ENCODE measurements at places on chromosomes 5 and 9.

DNA sequence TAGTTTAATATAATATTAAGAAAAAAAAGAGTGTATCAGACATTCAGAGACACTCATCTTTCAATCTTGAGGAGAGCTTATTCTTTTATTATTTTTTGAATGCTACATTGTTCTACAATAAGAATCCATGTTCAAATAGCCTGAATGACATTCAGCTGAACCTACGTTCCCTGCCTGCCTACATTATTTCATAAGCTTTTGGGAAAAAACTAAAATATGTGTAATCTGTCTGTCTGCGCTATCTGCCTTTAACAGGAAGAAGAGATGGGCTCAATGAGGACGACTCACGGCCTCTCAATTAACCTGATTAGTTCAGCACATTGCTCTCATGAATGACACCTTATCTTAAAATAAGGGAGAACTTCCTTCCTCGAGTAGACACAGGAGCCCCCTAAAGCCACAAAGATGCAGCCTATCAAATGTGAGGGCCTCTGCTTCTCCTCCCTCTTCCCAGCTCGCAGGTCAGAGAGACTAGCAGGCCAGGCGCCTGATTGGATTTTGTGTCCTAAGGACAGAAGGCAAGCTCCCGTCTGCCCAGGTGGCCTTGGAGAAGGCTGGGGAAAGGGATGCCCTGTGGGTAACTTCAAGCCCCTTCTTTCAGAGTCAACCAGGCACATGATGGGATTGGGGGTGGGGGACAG, 37.8 kb downstream of the EBF1 start:
- DNase-seq: no peak

DNA sequence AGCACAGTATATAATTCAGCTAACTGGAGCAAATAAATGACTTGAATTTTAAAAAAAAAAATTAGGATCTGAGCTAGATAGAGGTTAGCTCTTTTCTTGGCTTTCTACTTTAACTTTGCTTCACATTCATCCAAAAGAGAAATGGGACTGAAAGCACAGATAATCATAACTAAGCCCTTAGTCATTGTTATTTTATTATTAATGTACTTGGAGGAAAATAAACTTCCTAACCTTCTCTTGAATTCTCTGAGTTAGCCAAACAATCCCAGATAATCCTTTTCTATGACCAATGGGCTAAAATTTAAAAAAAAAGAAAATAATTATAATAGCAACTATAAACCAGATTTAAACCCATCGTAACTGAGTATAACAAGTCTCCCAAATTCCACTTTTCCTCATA, 57.6 kb upstream of the RASA1 start:
- no peak for DNase-seq

DNA sequence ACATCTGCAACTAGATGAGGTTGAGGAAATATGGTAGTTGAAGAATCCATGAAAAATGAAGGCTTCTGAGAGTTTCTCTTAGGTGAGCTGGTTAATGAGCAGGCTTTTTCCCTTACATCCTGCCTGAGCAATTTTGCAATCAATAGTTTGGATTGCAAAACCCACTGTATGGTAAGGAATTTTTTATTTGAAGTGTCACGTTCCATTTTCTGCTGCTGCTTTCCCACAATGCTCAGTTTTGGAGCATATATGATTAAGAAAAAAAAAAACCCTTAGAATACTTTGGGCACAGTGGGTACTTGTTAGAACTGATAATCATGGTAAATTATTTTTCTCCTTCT, 144.2 kb downstream of the PCSK1 start:
- no peak for DNase-seq

- no peak for DNase-seq
These were observed 64.7 kb downstream of the FRMD3 start for GRCh38 chr9:83473488-83473971.

DNA sequence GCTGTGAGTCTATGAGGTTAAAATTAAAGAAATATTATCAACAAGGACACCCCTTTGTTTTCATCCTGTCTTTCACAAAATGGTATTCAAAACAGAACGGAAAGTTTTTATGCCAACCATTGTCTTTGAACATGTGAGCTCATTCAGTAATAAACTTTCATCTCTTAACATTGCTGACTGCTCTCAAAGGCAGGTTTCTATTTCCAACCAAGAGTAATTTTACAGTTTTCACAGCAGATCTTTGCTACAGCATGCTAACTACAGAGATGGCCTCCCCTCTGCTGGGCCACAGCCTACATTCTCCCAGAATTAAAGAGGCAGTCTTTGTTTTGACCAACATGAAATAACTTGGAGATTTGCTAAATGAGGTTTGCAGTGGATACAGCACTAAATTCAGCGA, 101.5 kb downstream of the DMRT2 start:
- no peak for DNase-seq

- no peak for DNase-seq
These were observed 577 bp downstream of the RNF145 start for GRCh38 chr5:159208514-159209437.

DNA sequence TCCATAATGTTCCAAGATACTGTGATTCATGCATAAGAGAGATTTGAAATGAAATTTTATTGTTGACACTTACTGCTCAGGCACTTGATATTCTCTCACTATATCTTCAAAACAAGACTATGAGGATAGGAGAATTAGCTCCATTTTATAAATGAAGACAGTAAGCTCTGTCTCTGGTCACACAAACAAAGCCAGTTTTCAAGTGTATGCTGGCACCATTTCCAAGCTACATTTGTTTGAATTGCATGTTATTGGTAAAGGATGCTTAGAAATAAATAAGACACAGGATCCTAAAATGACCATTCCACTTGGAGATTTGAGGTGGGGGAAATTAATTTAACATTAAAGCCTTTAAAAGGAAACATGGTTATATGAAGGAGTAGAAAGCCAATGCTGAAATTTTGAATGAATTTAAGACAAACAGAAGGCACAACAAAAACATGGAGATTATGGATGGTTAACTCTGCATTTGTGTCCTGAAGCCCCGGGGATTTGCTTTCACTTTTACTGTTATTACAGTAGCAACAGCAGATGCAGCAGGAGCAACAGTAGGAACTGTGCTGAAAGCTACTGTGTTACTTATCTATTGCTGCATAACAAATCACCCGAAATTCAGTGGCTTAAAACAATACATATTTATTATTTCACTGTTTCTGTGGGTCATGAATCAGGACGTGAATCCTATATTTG, 79.7 kb upstream of the ASTN2 start:
- DNase-seq: no peak

- DNase-seq: no peak
These were observed 4.0 kb downstream of the MFAP3 start for GRCh38 chr5:154042766-154043165.

- peak; percentile 73 for DNase-seq
These were observed 24.1 kb upstream of the WNK2 start for GRCh38 chr9:93159601-93160471.

GRCh38 chr5:102638912-102639652, 116.0 kb upstream of the PAM start:
- no peak for DNase-seq

GRCh38 chr5:4511996-4512656, 628.0 kb upstream of the ADAMTS16 start:
- peak; percentile 19 for DNase-seq

GRCh38 chr9:99594056-99594780, 227.5 kb upstream of the NR4A3 start:
- DNase-seq: no peak

GRCh38 chr5:149745943-149746324, 15.8 kb downstream of the PPARGC1B start:
- DNase-seq: no peak

- DNase-seq: no peak
These were observed 81.2 kb downstream of the CRB2 start for GRCh38 chr9:123437201-123437600.

GRCh38 chr9:136625101-136626065, 37.3 kb upstream of the EGFL7 start:
- peak; percentile 34 for DNase-seq

- DNase-seq: no peak
These were observed 18.1 kb downstream of the PTCH1 start for GRCh38 chr9:95498641-95499040.

- DNase-seq: no peak
These were observed 15.1 kb downstream of the RASGEF1C start for GRCh38 chr5:180193749-180194375.

GRCh38 chr5:109674596-109674995, 15.1 kb upstream of the MAN2A1 start:
- no peak for DNase-seq

- DNase-seq: no peak
These were observed 9.0 kb downstream of the GPSM1 start for GRCh38 chr9:136336156-136336870.

DNA sequence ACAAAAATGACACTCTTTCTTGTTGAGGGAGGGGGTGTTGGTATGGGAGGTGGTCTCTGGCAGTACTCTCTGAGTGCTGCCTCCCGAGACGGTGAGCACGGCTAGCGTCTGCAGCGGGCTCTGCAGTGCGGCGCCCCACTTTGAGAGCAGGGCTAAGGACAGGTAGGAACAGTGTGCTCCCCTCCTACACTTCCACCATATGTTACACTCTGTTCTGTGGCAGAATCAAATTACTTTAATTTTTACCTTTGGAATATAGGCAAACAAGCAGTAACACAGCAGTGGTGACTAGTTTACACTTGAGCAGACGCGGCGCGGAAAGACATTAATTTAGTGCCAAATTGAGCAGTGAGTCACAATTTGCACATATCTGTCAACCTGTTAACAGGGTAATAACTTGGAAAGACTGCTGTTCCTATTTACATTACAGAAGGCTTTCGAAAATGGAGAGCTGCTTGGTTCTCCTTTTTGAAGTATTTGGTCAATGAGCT, 136.3 kb downstream of the MED27 start:
- DNase-seq: no peak

DNA sequence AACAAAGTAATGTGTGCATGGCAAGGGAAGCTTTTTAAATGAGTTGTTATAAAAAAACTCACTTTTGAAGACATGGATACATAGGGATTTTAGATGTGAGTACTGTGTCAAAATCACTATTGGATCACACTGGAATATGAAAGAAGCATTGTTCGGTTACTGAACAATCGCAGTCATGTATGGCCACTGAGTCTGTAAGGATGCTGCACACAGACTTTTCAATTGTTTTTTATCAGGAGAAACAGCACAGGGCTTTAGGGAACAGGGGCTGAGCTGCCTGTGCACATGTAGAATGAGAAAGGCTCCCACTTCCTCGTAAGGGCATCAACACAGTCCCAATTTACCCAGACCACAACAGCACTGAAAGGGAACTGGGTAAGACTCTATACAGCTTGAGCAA, 1333.9 kb upstream of the DMAC1 start:
- peak; percentile 26 for DNase-seq

DNA sequence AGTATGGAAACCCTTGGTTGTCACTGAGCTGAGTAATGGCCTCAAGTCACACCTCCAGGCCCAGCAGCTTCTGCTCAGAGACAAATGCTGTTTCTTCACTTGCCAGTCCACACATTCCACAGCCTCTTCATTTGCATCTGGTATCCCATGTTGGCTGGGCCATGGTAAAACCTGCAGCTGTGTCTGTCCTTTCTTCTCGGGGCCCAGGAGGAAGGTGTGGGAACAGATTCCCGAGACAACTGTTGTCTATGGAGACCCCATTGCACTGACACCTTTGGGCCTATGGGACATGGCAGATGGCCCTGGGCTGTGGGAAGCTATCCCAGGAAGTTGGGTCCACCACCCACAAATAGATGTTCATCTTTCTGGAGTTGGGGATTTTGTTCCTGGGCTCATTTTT, 85.1 kb downstream of the MACROH2A1 start:
- DNase-seq: no peak

DNA sequence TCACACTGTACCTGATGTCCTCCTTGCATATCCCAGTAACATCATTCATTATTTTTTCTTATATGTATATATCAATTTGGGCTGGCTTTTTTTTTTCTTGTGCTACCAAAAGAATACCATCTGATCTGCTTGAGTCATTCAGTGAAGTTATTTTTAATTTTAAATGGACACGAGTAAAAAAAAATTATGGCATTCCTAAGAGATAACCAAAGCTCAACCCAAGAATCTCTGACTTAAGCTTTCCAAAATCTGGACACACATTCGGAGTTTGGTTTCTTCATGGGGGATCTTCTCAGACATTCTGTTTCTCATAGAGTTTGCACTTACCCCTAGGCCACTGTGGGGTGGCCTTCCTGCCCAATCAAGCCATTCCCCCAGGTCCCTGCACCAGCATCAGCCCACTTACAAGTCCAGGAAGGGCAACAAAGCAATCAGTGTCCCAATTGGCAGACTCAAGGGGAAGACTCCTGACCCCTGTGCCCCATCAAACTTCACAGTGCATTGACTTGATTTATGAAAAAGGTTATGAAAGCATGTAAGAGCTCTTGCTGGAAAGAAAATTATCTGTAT, 49.2 kb upstream of the SPDL1 start:
- no peak for DNase-seq

DNA sequence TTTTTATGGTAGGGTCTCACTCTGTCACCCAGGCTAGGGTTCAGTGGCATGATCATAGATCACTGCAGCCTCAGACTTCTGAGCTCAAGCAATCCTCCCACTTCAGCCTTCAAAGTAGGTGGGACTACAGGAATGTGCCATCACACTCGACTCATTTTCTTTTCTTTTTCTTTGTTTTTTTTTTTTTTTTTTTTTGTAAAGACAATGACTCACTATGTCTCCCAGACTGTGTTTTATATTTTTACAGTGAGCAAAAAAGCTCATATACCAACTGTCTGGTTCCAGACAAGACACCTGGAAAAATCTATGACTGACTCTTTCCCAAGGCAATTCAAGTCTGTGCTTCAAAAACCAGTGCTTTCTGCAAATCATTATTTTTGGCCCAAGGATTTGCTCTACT, 10.8 kb upstream of the FOXD1 start:
- DNase-seq: no peak

GRCh38 chr5:123451047-123451446, 27.8 kb upstream of the CEP120 start:
- DNase-seq: no peak

GRCh38 chr5:59565551-59565950, 328.0 kb downstream of the PDE4D start:
- no peak for DNase-seq

DNA sequence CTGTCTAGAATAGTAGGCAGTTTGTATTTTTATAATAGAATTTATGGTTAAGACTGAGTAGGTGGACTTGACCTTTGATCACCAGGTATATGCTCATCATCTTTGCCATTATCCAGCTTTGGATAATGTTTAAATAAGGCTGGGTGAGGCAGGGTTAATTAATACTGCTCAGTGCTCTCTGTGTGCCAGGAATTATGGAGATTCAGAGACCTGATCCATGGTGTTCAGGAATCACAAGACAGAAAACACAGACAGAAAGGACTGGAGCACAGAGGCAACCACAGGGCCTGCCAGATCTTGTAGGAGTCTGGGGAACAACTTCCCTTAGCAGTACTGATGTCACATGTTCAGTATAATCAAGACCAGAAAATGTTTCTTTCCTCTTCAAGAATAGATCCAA, 186.3 kb upstream of the ADCY2 start:
- no peak for DNase-seq

DNA sequence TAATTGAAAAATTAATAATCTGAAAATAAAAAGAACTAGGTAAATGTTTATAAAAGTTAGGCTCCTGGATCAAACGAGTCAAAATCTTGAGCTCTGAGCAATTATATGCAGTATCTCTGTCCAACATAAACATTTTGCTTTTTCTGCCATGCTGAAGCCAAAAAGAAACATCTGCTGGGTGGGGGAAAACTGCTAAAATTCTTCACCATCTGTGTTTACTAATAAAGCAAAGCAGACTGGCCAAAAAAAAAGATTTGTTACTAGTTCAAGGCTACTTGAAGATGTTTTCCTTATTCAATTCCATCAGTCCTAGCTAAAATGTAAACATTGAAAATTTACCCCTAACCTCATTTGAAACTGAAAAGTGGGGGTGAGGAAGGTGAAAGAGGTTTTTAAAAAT, 29.7 kb downstream of the GTF3C4 start:
- DNase-seq: no peak

- no peak for DNase-seq
These were observed 23.4 kb upstream of the COL27A1 start for GRCh38 chr9:114131808-114132549.
